ENCODE measurements at places on chromosomes 2 and 18. TPM values are rescaled to one million over a fixed set of nuclear protein-coding genes. Genes with fewer than 3 reads are reported as not detected.

C1GALT1C1L gene
- 0.96 TPM for total RNA-seq

CDH7 gene
- total RNA-seq, result not detected

ACKR3 gene
- 6.2 TPM for total RNA-seq

ARHGAP28 gene
- total RNA-seq, result 3.3 TPM

PRSS56 gene
- total RNA-seq, result not detected

ALLC gene
- total RNA-seq, result not detected

COQ10B gene
- 10.1 TPM for total RNA-seq

VWC2L gene
- not detected for total RNA-seq

All from transverse colon (tissue), 4 donors.